ENCODE measurements at places on chromosomes 5 and 9.

- DNase-seq, result peak; percentile 73
Measured at GRCh38 chr9:22143799-22144625, 134.9 kb upstream of the CDKN2B start.

- DNase-seq, result no peak
Measured at GRCh38 chr5:60504342-60504741, 195.6 kb downstream of the DEPDC1B start.

- no peak for DNase-seq
Measured at GRCh38 chr9:129316281-129317030, 138.4 kb upstream of the IER5L start.

GRCh38 chr9:74589576-74589975 lies 92.4 kb downstream of the RORB start:
- no peak for DNase-seq

DNA sequence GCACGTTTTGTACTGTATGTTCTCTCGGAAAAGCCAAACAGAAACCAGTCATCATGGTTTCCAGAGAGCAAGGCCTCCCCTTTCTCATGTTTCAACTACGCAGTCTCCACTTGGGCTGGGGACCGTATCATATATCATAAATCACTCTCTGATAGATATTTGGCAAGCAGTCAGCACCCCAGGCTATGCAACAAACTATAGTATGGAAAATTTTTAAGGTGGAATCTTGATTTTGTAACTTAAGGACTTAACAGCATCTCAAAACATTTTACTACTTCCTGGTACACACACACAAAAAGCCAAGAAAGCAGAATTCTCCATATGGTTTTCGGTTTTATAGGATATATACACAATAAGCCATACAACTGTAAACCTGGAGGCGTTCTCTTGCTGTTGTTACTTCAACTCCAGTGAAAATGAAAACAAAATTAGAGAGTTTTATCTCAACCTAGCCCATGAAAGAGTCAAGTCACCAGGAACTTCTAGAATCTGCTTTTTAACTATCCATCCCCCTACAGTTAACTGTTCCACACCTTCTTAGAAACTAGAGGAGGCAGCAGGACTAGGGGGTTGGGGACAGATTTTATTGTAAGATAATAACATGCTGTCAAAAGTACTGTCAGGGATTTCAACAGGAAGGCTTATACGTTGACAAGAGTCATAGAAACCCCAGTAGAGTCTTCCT lies 283.4 kb downstream of the NFIB start:
- DNase-seq, result no peak

- no peak for DNase-seq
Measured at GRCh38 chr9:126327714-126328185, 1.1 kb downstream of the MVB12B start.

All from inflammatory macrophage treated with lipopolysaccharide for 4 hours (primary cell).